ENCODE measurements at places on chromosomes 5 and 9.

- no peak for DNase-seq
Measured at GRCh38 chr5:138544181-138545134, 1.4 kb upstream of the ETF1 start.

GRCh38 chr9:99936947-99937587, 30.6 kb downstream of the STX17 start:
- DNase-seq: no peak

DNA sequence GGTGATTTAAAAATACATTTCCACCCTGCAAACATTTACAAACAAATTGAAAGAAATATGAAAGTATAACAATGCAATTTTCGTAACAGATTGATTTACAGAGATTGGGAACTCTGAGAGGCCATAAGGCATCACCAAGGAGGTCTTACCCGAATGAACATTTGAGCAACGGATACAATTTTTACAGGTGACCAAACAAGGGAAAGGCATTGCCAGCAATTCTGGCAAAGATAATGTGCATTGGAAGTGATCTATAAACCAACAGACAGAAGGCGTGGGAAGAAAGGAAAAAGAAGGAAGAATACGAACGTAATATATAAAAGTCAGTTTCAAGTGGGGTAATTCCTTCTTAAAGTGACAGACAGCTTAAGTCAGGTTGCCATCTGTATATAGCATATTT, 295.9 kb downstream of the CDH12 start:
- no peak for DNase-seq

DNA sequence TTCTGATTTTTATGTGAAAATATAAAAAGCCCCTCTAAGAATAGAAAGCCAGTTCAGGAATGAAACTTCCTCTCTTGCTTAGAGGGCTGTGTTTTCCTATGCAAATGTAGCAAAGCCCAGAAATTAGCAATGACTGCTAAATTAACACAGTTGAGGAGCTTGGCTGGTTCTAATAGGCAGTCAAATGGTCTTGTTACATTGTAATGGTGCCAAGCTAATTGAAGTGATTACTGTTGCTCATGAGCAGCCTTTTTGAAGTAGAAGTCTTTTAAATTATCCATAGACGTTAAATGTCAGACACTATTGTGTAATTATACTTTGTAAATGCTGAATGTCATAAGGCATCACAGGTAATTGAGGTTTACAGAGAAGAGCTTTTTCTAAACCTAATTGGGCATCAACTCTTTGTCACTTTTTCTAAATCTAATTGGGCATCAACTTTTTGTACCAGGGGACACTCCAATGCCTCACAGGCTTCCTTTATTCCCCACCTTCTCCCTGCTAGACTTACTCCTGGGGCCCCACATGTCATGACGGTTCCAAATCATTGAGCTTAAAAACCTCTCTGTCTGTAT, 229.1 kb downstream of the PSAT1 start:
- DNase-seq: no peak

GRCh38 chr9:128389395-128390149, 18.4 kb downstream of the URM1 start:
- DNase-seq: no peak

Measured in activated T-cell treated with anti-CD3 and anti-CD28 coated beads, Interleukin-2, amount 50 U/mL, for 4 hours (primary cell).